ENCODE measurements at places on chromosomes 1 and 21.

- peak; percentile 34 for DNase-seq
These were observed 14.0 kb downstream of the AGRN start for GRCh38 chr1:1033731-1034438.

DNA sequence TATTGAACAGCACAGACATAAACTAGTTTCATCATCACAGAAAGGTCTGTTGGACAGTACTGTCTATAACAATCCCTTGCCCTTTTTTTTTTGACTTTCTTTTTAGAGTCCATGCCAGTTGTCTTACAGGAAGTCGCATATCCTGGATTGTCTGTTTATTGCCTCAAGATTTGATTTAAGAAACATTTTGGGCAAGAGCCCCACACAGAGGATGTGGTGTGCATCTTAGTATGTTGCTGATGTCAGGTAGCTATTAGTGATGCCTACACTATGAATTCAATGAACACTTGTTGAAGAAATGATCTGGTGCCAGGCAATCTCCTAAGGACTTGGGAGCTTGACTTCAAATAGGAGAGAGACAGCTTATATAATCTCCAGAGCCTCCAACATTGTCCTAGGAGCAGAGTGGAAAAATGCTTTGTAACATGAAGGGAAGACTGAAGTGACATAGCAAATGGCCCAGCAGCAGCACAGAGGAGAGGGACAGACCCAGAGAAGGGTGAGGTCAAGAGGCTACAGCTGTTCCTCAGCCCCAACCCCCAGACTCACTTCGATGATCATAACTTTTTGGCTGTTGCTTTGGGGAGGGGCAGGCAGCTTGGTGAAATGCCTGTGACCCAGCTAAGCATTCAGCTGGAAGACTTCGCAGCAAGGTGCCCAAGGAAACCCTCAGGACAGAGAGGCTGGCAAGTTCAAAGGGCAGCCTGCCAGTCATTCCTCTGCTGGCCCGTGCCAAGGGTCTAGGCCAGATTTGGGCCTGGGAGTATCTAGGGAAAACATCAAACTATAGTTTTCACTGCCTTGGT lies 7.5 kb upstream of the RAB29 start:
- DNase-seq: no peak

GRCh38 chr1:175136246-175136645 lies 56.3 kb downstream of the KIAA0040 start:
- no peak for DNase-seq

DNA sequence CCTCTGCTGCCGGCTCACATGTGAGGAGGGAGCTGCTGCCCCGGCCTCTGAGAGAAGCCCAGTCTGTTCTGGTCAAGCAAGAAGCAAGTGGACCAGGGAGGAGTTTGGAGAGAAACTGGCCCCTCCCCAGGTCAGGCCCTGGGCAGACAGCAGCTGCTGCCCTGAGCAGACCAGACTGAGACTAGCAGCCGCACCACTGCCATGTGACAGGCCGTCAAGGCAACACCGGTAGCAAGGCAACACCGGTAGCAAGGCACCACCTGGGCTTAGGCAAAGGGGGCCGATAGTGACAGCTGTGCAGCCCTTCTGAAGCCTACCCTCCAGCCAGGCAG lies 50.3 kb downstream of the ARHGEF16 start:
- DNase-seq: no peak

DNA sequence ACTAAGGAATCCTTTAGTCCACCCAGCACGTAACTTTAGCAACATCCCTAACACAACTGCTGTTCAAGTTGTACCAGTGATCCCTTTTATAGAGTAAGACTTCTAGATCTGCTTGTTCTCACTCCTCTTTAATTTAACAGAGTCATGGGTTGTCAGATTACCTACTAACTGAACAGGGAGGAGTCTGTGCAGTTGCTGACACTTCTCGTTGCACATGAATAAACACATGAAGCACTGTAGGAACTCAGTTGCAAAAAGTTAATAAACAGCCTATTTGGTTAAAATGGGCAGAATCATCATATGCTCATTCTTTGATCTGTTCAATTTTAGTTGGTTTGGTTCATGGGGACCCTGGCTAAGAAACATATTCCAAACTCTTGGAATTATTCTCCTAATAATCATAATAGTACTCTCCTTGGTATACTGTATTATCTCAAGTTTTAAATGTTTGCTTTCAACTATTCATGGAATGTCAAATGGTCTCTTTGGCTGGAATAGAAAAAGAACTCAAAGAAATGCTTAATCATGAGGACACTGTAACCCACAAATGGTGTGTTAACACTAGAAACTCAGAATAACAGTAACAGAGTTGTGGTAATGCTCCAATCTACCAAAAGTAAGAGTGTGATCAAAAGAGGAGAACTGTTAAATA lies 15.6 kb downstream of the PLPPR5 start:
- DNase-seq: no peak

- DNase-seq: no peak
These were observed 75.1 kb upstream of the NEGR1 start for GRCh38 chr1:72357411-72357810.

- DNase-seq: no peak
These were observed 85.9 kb downstream of the KCNJ15 start for GRCh38 chr21:38342739-38343138.

DNA sequence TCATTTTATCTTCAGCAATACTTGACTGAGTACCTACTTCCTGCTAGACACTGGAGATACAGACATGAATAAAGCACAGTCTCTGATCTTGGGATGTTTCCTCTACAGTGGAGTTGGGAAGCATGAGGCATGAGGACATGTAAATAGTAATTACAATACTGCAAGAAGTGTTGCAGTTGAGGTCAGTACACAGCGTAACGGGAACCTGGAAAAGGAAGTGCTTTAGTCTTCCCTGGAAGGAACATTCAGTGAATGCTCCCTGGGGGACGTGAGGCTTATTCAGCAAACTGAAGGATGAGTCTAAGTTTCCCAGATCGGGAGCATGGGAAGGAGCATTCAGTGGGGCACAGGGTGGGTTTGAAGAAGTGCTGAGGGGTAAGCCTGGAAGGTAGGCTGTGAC lies 112.4 kb downstream of the PIK3R3 start:
- no peak for DNase-seq

GRCh38 chr1:53299233-53299632 lies 28.6 kb downstream of the LRP8 start:
- DNase-seq: no peak

GRCh38 chr1:211967704-211968103 lies 67.7 kb downstream of the INTS7 start:
- DNase-seq: no peak
